CD4-positive, alpha-beta T cell treated with Interleukin-21 for 1 hour (primary cell): ENCODE measurements at places on chromosomes 16 and 17.
A peak's percentile ranks its signal among the peaks of the same experiment; 100 is the strongest.

DNA sequence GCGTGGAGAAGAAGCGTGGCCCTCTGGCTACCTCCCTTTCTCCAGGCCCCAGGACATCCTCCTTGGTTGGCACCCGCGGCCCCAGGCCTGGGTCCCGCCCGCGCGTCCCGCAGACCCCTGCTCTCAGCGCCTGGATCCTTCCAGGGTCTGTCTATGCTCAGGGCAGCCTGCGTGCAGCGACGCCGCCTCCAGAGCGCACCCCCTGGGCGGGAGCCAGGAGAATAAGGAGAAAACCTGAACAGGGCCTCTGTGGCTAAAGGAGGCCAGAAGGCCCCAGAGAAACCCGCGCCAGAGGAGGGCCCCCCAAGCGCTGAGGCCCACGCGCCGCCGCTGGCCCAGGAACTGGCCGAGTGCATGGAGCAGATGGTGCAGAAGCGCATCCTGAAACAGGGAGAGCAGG lies 40.4 kb upstream of the DNAJA2 start:
- DNase-seq, result no peak

DNA sequence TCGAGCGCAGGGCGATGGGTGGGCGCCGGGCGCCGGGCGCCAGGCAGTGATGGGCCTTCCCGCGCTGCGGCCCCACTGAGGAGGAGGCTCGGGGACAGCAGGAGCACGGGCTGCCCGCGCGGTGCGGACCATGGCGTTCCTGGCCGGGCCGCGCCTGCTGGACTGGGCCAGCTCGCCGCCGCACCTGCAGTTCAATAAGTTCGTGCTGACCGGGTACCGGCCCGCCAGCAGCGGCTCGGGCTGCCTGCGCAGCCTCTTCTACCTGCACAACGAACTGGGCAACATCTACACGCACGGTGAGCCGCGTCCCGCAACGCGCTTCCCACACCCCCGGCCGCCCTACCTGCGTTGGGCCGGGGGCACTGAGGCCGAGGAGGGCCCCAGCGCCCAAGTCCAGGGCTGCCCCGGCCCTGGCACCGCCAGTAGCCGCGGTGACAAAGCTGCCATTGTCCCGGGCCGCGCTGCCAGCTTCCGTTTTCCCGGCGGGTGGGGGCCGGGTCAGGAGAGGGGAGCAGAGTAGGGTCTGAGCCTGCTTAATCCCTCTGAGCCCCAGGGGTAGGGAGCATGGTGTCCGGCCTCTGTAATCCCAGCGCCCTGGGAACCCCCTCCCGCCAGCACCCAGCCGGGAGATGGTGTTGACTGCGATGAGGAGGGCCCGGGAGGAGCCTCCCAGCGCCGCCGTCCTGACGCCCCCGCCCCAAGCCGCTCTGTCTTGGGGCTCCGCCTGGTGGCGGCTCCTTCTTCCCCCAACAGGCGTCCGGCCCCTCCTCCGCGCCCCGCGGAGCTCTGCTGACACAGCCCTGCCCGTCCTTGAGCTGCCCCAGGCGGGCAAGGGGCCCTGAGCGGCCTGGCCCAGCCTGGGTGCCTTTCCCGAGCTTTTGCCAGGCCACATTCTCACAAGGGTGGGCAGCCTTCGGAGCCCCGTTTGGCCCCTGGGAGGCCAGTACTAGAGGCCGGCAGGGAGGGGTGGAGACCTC lies 685 bp downstream of the PAQR4 start:
- DNase-seq, result peak; percentile 67

DNA sequence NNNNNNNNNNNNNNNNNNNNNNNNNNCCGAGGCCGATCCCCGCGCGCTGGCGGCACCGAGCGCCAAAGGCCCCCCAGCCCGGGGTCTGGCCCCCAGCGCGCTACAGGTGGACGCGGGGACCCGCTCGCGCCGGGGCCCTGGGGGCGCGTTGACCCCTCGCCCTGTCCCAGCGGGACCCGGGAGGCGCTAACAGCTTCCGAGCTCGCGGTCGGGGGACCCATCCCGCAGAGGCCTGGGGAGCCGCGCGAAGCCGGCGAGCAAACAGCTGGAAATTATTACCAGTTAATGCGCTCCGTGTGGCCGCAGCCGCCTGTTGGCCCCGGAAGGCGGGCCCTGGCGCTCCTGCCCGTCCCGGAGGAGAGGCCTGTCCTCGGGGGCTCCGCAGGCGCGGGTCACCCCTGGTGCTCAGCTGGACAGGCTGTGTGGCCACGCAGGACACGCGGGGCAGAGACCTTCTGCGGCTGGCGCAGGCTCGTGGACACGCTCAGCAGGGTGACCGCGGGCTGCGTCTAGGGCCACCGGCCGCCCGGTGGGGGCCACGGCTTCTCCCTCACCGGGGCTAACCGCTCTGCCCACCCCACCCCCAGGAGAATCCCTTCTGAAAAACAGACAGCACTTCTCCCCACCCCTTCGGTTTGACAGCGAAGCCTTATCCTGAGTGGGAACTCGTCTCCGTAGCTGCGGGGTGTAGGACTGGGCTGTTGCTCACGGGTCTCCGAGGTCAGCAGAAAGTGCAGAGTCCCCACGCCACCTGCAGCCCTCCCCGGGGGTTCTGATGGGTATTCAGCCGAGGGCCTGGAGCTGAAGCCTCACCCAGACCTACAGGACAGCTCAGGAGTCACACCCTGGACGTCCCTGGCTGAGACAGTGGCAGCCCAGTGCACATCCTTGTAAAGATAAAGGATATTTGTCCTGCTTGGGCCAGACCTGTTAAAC lies 138.7 kb upstream of the RPH3AL start:
- peak; percentile 25 for DNase-seq

DNA sequence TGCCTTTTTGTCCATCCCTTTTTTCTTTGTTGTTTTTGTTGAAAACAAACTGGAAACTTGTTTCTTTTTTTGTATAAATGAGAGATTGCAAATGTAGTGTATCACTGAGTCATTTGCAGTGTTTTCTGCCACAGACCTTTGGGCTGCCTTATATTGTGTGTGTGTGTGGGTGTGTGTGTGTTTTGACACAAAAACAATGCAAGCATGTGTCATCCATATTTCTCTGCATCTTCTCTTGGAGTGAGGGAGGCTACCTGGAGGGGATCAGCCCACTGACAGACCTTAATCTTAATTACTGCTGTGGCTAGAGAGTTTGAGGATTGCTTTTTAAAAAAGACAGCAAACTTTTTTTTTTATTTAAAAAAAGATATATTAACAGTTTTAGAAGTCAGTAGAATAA lies 4.9 kb downstream of the SOX9 start:
- DNase-seq, result no peak

DNA sequence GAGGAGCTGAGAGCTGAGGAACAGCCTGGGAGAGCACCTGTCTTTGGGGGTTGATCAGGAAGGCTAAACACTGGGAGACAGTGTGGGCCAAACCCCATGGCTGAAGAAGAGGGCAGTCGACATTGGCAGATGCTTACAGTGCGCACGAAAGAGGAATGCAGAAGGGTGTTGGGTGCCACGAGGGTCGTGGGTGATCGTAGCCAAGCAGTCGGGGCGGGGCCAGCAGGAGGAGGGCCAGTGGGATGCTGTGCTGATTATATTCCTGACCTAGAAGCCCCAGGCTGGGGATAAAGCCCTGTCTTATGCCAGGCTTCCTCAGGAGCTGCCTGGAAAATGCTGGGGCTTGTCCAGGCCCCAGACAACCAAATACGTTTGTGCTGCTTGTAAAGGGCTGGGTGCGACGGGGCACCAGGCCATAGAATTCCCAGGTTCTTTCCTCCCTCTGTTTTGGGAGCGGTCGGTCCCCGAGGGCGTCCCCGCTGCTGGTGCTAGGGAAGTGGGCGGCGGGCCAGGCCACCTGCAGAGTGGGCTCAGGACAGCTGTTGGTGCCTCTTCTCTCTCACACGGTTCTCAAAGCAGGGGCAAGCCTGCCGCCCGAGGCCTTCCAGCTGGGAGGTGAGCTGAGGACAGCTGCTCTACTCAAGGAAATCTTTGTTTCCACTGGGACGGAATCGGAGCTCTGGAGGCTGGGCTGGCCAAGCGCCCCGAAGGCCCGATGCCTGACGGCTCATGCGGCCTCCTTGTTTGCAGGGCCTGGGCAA lies 10.0 kb downstream of the C1QTNF1 start:
- DNase-seq, result no peak

- DNase-seq, result peak; percentile 17
These were observed 21.1 kb upstream of the NUP93 start for GRCh38 chr16:56708525-56709442.

GRCh38 chr17:69723741-69724140 lies 309.2 kb downstream of the MAP2K6 start:
- no peak for DNase-seq

GRCh38 chr17:70677783-70678647 lies 508.7 kb downstream of the KCNJ2 start:
- no peak for DNase-seq

DNA sequence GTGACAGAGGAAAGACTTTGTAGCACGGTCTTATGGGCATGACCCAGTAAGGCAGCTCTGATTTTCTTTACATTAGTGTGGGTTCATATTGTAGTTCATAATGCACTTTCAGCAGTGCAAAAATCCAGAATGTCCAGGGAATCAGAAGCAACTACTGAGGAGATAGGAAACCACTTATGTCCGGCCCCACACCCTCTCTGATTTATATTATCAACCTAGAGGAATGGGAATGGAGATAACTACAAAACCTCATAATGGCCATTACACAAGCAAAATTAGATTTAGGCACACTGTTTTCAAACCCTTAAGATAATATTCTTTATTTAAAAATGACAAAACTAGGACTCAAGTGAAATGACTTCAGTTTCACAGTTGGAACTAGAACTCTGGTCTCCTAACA lies 7.9 kb downstream of the MAP2K4 start:
- DNase-seq, result no peak

DNA sequence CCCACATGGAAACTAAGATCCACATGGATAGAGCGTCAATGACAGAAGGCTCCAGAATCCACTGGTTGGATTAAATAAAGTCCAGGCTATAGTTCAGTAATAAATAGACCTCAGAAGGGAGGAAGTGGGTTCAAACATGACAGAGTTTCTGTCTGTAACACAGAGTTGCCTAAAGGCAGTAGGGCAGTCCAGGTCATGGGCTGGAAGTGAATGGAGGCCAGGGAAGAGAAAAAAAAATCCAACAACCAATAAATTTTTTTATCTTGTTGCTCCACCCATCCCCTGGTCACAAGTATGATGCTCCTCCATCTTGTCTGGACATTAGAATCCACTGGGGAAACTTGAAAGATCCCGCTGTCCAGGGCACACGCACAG lies 92.4 kb downstream of the RGS9 start:
- no peak for DNase-seq
